Erythroblast (primary cell): ENCODE measurements at places on chromosomes 5 and 9.

DNA sequence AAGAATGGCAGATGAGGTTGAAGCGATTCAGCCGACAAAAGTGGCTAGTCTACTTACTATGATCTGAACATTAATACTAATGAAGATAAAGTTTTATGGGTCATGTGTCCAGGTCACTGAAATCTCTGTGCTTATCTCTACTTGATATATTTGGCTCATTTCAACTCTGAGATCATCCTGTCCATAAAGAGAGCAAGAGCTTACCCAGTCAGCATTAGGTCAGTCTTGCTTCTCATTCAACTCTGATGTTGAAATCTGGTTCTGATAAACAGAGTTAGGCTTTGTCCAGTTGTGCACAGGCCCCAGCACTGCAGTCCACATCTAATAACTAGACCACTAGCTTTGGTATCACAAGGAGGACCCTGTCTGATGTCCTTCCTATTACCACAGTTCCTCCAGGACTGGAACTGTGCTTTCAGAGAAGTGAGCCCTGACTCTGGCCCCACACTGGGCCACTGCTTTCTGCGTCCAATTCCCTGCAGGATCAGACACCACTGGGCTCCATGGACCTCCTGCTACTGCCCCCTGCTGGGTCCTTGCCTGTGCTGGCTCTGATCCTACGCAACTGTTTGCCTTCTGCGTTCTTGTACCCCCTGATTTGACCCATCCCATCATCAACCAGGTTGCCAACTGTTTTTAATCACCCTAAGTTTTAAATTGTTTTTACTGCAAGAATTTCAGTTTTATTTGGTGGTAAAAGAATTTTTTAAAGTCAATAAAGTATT is 23.7 kb upstream of the FAM120A start:
- no peak for DNase-seq

GRCh38 chr5:136275601-136276000 is 82.6 kb upstream of the SMIM32 start:
- DNase-seq, result no peak

DNA sequence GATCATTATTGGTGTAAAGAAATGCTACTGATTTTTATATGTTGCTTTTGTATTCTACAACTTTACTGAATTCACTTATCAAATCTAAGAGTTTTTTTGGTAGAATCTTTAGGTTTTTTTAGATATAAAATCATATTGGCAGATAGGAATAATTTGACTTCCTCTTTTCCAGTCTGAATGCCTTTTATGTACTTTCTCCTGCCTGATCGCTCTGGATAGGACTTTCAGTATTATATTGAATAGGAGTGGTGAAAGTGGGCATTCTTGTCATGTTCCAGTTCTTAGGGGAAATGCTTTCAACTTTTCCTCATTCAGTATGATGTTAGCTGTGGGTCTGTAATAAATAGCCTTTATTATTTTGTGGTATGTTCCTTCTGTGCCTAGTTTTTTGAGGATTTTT is 8.3 kb downstream of the AHRR start:
- DNase-seq, result no peak

DNA sequence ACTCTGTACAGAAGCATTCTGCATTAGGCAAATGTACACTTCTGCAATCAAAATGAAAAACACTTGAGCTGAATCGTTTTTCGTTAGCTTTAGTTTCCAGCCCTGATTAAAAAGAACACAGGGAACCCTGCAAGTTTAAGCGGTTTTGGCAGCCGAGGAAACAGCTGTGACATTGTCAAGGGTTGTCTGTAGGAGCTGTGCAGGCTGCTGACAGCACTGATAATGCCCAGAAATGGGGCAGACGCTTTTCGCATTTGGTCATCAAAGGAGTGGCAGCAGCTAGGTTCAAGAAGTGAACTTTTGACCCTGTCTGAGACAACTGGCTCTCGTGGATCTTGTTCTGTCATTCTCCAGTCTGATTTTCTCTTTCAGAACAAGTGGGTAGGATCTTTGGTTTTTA is 165.6 kb upstream of the CCDC152 start:
- DNase-seq, result no peak

DNA sequence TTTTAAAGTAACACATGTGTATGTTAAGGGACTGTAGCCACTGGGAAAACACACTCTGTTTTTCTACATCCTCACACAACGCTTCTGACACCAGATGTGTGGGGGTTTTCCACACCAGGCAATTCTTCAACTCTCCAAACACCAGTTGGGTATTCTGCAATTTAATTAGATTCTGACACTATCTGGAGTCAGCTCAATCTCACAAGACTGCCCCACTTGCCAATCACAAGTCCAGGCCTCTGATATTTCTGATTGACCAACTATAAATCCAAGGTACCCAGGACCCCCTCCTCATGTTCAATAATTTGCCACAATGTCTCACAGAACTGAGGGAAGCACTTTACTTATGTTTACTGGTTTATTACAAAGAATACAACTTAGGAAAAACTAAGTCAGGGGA is 60.5 kb upstream of the CTXN3 start:
- no peak for DNase-seq

- DNase-seq, result no peak
Observed at GRCh38 chr5:145762833-145763232, 72.3 kb downstream of the PRELID2 start.

DNA sequence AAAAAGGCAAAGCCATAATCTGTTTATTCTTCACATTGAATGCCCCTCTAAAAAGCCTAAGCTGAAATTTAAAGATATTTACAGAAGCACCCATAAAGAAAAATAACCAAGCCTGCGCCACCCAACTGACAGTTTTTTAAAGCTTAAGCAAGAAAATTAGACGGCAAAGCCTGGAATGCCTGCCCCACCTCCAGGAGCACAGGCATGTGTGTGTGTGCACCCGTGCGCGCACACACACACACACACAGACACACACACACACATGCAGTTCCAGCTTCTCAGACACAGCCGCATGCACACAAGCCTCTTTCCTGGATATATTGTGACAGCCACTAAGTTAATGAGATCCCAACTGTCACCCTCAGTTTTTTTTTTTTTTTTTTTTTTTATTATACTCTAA is 88.2 kb downstream of the FRMD3 start:
- DNase-seq, result no peak

- no peak for DNase-seq
Observed at GRCh38 chr9:33798545-33798944, 3.2 kb downstream of the PRSS3 start.

DNA sequence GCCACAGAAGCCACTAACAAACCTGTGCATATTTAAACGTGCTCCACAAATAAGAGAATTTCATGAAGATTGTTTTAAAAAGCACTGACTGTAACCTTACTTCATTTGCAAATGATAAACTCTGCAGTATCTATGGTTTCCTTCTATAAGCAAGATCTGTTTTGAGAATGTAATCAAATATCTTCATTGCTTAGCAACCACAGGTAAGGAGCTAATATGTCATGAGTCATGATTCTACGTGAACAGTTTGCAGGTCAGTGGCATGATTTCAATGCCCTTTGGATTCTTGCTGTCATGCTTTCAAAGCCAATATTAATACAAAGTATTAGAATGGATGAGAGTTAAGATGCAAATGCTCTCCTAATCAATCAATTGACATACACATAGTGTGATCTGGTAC is 325.0 kb downstream of the EDIL3 start:
- DNase-seq, result no peak

DNA sequence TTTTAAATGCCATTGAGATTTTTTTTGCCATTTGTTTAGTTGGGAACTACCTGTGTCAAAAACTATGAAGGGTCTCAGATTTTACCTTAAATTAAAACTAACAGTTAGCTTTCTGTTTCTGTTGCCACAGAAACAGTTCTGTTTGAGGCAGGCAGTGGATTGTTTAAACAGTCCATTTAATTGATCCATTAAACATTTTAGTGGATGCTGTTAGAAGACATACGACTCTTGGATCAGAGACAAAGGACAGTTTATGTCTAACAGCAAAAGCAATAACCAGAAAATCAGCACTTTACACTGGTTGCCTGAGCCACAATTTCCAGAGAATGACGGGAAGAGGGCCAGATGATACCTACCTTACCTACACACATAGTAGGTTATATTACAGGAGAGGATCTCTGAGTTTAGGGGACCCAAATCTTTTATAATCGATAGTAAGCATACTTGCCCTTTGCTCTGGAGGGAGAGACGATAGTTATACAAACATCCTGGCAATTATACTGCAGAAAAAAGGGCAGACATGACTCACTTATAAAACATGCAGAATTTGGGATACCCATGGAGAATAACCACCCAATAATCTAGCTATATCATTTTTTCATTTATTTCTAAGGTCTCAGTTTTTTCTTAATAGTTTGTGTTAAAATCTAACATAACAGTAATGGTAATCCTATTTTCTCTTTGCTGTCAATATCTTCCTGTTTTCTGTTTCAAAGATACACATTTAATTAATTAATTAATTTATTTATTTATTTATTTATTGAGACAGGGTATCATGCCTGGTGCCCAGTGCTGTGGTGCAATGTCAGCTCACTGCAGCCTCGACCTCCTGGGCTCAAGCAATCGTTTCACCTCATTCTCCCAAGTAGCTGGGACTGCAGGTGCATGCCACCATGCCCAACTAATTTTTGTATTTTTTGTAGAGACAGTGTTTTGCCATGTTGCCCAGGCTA is 136.7 kb upstream of the TNFAIP8 start:
- DNase-seq, result no peak

GRCh38 chr9:83628540-83628939 is 5.6 kb downstream of the IDNK start:
- peak; percentile 5 for DNase-seq

DNA sequence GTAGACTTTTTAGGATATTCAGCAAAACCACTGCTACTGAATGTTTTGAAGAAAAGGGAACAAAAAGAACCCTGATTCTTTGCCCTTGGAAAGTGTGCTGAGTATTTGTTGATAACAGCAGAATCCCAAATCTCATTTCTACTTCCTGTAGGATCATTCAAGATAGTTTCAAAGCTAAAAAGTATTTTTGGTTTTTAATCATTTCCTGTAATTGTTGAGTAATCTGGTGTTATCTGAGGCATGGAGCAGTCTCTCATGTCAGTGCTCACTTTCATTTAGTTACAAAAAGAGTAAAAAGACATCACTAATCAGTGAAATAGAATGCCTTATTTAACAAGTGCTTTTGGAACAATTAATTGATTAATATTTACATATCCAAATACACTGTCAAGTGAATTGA is 56.1 kb downstream of the ITGA2 start:
- no peak for DNase-seq

- no peak for DNase-seq
Observed at GRCh38 chr9:100555471-100555870, 22.4 kb upstream of the CAVIN4 start.

GRCh38 chr9:122333169-122333808 is 37.5 kb upstream of the PTGS1 start:
- DNase-seq, result no peak

DNA sequence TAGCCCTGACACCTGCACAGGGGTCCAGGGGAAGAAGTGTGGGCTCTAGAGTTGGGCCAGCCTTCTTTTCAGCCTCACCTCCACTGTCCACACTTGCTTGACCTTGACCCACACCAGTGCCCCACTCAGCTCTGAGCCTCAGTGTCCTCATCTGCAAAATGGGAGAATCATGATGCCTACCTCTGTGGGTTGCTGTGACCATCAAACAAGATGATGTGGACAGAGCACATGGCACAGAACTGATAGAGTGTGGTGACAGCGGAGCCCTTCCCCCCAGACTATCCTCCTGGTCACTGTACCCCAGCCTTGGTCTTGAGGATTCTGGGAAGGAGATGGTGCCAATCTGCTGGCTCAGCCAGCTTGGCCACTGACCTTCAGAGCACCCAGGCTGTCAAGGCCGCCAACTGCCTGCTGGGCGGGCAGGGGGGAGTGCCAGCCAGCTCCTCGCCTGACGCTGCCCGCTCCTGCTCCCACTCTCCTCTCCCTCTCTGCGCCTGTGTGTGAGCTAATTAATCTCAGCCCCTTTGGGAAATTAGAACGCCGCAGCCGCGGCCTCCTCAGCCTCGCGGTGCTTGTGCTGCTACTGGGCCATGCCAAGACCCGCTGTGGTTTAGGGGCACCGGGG is 16.7 kb downstream of the CXXC5 start:
- no peak for DNase-seq

DNA sequence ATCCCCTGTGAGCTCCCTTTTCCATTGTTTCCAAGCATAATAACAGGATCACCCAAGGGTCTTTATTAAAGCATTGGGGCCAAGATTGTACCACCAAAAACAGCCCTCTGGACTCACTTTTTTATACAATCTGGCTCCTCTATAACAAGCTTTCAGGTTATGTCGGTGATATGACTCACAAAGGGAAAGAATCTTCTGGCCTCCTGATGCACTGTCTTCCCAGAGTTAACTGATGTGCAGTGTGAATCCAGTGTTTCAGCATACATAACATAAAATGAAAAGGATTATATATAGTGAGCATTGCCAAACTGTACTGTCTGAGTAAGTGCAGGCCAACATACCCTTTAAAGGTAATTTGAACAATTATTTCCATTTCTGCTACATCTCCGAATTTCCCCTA is 33.9 kb upstream of the MAN2A1 start:
- DNase-seq, result no peak

GRCh38 chr9:133485531-133486260 is 6.8 kb upstream of the SLC2A6 start:
- no peak for DNase-seq

DNA sequence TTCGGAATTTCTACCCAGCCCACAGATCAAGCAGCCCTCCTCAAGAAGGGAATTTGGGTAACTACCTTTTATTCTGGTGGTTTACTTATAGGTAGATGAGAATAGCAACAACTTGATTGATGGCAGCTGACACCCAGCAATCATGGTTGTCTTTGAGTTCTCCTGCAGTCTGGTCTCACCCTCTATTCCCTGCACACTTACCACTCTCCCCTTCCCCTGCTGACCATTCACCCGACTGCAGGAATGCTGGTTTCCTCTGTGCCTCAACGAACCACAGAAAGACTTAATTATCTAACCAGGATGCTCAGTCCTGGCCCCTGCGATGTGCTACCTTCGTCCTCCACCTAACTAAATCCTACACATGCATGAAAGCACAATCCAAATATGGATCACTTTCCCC is 243.0 kb downstream of the RFK start:
- DNase-seq, result no peak

DNA sequence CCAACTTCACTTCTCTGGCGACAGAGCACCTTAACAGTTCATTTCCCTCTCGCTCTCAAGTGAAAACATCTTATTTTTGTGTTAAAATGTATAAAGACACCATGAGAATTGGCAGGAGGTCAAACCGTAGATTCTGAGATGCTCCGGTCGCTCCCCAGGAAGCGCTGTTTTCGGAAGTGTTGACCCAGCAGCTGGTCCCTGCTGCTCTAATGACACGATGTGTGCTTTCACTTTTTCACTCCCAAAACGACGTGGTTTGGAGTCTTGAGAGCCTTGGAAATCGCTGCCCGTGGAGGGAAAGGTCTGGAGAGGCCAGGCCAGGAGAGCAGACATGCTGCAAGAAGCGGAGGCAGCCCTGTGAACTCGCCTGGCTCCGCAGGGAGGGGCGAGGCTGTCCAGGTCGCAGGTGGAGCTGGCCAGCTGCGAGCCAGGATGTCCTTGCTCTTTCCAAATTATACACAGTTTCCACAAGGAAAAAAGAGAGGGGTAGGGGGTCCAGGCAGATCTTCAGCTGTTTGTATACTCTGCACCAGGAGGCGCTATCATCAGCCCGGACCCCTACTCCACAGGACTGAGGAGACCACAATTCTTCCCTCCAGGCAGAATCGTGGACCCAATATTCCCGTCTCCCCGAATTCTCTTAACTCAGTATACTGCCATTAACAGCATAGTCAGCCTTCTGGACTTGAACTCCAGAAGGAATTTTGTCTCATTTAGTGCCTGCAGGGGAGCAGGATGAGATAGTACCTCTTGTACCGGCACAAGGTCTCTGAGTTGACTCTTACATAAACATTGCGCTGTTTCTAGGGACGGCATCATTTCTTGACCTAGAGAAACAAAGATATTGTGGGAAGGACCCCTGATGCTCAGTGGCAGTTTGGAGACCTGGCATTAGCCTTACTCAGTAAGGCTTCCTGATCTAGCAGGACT is 248.6 kb upstream of the ANKRD55 start:
- DNase-seq, result peak; percentile 12
